ENCODE measurements at places on chromosomes 11 and 22.

DNA sequence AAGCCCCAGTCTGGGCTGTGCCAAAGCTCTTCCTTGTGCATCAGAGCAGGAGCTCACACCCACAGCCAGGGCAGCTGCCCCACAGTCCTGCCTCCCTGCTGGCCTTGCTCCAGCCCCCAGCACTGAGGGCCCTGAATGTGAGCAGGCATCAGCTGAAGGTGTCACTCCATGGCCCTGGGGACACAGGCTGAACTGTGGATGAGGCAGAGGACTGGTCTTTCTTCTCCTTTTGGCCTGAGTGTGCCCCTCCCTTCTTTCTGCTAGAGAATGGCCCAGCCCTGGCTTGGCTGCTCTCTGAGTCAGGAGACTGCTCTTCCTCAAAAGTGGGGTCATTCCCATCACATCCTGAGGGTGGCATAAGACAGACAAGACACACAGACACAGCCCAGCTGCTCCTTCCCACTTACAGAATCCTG lies 16.2 kb downstream of the OTOG start:
- DNase-seq, result no peak

DNA sequence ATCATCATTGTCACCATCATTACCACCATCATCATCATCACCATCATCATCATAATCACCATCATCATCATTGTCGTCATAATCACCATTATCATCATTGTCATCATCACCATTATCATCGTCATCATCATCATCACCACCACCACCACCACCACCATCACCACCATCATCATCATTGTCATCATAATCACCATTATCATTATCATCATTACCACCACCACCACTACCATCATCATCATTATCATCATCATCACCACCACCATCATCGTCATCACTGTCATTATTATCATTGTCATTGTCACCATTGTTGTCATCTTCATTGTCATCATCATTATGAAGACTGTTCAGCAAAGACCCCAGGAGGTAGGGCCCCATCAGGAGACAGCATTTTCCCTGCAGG lies 33.3 kb downstream of the SMIM38 start:
- DNase-seq, result no peak

DNA sequence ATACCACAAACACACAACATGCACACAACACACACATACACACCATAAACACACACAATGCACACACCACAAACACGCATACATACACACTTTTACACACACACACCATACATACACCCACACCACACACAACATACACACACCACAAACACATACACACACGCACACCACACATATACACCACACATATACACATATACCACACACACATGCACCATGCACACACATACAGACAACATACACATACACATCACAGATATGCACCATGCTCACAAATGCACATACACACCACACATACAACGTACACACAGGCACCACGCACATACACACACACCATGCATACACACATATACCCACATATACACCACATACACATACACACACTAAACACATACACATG lies 11.7 kb upstream of the B4GALNT4 start:
- DNase-seq, result no peak

DNA sequence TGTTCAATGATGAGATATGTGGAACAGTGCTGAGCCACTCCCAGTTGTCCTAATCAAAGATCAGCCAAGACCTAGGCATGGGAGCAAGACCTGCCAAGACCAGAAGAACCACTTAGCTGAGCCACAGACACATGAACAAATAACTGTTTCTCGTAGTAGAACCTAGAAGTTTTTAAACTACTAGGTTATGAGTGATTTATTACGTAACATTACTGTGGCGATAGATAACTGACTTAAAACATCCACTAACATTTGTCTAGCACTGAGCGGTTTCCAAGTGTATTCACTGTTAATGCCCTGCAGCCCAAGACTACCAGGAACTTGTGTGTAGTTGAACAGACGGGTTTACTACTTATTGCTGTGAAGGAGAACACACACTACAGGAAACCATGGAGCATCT lies 120.4 kb downstream of the SERGEF start:
- no peak for DNase-seq

GRCh38 chr11:46047520-46047919 lies 73.7 kb downstream of the PHF21A start:
- no peak for DNase-seq

DNA sequence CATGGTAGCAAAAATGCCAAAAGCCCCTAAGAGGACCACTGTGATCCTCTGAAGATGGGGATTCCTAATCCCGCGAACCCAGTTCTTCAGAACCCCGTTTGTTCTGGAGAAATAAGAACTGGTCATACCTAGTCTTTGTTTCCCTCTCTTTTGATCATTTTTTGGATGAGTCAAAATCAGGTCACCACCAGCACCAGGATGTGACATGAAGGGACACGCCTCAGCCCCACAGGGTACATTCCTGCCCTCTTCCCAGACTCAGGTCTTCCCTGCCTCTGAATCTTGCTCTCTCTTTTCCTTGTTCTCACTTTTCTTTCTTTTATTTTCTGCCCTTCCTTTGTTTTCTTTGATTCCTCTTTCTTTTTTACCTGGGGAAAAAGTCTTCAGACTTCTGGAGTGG lies 14.6 kb upstream of the ANO1 start:
- DNase-seq, result no peak

DNA sequence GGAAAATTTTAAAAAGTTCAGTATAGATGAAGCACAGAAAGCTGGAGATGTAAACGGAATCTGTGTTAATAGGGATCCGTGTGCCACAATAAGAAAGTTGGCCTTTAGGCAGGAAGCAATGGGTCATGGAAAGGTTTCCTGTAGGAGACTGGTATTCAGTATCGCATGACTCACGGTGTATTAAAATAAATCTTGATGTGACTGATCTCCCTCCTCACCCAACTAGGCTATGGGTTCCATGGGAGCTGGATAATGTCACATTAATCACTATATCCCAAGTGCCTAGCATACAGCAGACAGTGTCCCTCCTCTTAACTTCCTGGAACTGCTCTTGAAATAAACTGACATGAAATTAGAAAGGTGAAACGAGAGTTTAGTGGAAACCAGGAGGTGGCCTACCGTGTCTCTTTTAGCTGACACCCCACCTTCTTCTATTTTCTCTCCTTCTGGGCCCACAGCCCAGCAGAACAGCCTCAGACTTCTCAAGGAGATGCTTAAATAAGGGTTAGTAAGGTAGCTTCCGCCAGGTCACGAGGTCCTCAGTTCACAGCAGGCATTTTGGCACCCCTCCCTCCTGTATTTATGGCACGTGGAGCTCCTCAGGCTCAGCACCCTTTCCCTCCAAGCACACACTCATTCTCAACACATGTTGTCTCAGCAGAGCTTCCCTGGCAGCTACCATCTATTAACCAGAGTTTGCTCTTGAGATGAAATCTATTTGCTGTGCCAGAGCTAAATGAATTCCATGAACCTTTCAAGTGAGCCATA lies 118.8 kb downstream of the NXPE2 start:
- no peak for DNase-seq

- DNase-seq, result no peak
Measured at GRCh38 chr22:39138357-39138997, 14.0 kb downstream of the CBX7 start.

DNA sequence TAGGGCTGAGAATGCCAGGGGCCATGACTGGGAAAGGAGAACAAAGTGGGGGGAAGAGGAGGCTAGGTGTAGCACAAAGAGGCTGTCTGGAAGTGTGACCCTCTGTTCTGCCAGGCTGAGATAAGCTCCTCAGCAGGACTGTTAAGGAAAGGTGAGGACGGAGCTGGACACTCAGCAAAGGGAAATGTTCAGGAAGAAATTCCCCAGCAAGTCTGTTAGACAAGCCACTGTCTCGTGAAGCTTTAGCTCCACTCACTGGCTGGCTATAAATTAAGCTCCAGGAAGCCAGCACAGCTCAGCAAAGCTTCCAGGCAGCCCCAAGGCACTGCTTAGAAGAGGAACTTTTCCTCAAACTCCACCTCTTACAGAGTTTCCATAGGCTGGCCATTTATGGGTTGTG lies 181.2 kb upstream of the API5 start:
- DNase-seq, result no peak

DNA sequence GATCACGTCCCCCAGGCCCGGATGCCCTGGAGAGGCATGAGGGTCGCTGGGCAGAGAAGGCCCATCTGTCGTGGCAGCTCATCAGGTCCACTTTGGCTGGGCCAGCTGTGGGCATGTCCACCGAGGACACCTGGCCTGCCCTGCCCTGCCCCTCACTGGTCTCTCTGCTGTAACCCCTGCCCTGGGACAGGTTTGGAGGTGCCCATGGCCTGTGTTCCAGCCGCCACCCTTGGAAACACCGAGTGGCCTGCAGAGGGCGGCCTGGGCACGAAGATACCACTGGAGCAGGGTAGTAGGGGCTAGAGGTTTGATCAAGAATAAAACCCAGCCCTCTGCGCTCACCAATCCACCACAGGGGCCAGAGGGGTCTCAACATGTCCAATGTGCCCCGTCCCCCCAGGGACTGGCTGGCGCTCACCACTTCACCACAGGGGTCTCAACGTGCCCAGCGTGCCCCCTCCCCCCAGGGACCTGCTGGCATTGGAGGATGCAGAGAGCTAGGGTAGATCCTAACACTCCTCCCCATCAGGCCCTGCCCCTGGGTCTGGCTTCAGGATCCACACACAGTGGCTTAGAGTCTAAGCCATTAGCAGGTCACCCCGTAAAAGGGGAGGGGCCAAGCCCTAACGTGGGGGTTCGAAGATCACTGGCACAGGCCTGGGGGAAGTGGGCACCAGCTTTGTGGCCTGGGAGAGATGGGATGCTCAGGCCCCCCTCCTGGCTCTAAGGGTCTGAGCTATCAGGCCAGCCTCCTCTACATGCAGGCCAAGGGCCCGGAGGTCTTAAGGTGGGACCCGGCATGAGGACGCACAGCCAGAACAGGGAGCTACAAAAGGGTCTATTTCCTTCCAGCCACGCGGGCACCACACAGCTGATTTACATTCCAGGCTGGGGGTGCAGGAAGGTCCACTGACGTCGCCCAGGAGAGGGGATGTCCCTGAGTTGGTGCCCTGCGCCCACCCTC lies 1.3 kb upstream of the HDAC10 start:
- peak; percentile 57 for DNase-seq

DNA sequence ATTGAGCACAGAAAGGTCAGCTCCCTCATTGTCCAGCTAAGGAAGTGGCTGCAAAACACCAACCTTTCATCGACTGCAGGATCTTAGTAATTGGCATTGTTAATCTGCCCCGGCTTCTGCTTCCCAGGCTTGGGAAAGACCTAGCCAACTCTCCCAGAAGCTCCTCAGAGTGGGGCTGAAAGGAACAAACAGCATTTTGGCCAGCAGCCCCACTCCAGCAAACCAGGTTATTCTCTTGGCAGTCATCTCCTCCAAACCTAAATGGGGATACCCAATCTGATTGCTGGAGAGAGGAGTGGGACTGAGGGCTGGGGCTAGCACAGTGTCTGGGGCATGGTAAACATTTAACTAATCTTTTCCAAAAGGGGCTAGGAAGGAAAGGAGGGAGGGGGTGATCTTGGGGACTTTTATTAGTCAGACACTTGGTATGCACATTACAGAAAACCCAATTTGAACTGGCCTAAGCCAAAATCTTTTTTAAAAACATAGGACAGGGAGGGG lies 294.4 kb downstream of the MN1 start:
- no peak for DNase-seq

- peak; percentile 10 for DNase-seq
Measured at GRCh38 chr11:124717786-124718651, 21.7 kb upstream of the NRGN start.

- no peak for DNase-seq
Measured at GRCh38 chr11:15150507-15150906, 35.8 kb downstream of the INSC start.

DNA sequence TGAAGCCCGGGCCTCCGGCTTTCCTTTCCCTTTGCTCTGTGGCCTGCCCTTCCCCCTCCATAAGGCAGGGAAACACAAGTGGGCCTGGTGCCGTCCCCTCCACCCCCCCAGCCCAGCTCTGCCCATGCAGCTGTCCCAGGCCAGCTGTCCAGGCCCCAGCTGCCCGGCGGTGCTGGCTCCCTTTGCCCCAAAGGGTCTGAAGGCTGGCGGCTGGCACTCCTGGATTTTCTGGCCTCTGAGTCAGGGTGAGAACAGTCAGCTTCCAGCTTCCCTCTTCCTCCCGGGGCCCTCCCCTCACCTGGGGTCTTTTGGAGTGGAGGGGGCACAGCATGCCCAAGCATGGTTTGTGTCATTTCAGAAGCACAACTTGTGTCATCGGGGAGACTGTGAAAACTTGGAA lies 27.8 kb downstream of the CD82 start:
- no peak for DNase-seq

DNA sequence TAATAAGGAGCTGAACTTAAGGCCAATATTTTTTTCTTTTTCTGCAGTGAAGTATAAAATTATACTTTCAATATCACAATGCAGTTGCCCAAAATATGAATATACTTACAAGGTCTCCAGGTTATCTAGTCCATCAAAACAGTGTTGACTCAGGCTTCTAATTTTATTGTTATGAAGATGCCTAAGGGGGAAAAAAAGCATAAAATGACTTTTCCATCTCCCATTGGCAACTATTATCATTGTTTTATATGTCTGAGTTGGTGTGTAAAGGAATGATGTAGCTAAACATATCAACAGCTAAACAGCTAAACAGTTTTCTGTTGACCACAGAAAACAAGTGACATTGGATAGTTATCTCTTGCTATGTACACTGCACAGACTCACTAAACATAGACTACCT lies 21.2 kb upstream of the CCDC34 start:
- DNase-seq, result no peak

DNA sequence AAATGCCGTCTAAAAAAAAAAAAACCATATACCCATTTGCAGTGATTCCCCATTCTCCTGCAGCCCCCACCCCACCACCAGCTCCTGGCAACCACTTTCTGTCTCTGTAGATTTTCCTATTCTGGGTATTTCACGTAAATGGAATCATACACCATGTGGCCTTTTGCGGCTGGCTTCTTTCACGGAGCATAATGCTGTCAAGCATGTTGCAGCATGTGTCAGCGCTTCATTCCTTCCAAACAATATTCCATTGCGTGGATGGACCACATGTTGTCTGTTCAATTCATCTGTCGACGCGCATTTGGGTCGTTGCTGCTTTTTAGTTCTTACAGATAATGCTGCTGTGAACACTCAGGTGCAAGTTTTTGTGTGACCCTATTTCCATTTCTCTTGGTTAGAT lies 14.8 kb upstream of the EMID1 start:
- DNase-seq, result no peak

DNA sequence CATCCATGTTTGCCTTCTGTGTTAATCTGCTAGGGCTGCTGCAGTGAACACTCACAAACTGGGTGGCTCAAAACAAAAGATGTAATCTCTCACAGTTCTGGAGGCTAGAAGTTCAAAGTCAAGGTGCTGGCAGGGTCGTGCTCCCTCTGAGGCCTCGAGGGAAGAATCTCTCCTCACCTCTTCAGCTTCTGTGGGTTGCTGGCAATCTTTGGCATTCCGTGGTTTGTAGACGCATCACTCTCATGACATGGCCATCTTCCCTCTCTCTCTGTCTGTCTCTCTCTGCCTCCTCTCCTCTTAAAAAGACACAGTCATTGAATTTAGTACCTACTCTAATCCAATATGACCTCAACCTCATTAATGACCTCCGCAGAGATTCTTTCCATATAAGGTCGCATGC lies 78.8 kb downstream of the TSPAN18 start:
- no peak for DNase-seq

GRCh38 chr11:114183044-114183511 lies 113.1 kb upstream of the NNMT start:
- DNase-seq, result peak; percentile 42
